ENCODE measurements at places on chromosomes 5 and 9.

- no peak for DNase-seq
These were observed 107.9 kb upstream of the EFNA5 start for GRCh38 chr5:107778647-107779046.

DNA sequence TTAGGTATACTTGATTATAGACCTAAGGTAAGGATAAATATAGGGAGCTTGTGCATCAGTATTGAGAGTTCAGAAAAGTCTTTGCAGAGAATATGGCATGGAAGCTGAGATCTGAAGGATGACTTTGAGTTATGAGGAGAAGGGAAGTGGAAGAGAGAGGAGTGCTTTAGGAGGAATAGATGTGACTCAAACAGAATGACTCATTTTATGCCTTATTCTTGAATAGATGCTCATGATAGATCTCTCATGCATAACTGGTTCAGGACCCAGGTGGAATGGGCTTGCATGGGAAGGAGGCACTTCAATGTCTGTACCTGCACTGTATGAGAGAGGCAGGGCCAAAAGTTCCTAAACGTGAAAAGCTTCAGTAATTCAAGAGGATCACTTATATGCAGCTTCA lies 103.3 kb downstream of the CWC27 start:
- DNase-seq = no peak

GRCh38 chr9:20087481-20087880 lies 298.6 kb upstream of the SLC24A2 start:
- DNase-seq = no peak

DNA sequence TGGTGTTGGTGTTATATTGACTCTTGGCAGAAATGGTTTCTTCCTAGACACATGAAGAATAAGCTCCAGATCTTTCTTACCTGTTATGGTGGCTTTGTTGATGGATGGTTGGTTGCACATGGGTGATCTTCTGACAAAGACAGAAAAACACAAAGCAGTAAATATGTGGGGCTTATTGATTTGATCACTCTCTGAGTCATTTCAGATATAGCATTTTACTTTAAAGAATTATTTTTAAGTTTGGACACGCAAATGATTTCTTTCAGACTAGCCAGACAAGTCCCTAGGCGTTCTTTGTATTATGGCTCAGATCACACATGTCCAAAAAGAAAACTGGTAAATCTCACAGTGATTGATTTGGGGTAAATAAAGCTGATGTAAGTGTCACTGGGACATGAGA lies 597.6 kb downstream of the RAB3C start:
- DNase-seq = no peak

GRCh38 chr9:116717150-116717549 lies 30.0 kb downstream of the TRIM32 start:
- DNase-seq = no peak

GRCh38 chr5:5560016-5560415 lies 137.5 kb downstream of the ICE1 start:
- no peak for DNase-seq

- DNase-seq = no peak
These were observed 85.9 kb downstream of the BOD1 start for GRCh38 chr5:173530547-173530946.

DNA sequence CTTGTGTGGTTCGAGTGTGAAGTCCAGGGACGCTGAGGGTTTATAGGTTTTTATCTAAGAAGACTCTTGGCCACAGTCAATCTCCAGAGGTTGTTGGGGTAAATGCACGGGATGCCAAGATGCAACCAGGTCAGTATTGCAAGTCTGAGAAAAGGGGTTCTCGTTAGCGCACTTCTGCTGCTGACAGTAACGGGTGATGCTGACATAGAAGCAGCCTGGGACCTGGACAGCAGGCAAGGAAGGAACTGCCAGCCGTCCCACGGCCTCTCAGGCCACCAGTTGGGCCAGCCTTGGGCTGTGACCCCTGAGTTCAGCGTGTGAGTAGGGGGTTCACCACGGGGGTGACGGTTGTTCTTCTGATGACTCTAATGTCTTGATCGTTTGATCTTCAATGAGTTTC lies 39.0 kb downstream of the TENT4A start:
- DNase-seq = no peak

GRCh38 chr5:118253225-118254061 lies 734.9 kb downstream of the DTWD2 start:
- DNase-seq = no peak

DNA sequence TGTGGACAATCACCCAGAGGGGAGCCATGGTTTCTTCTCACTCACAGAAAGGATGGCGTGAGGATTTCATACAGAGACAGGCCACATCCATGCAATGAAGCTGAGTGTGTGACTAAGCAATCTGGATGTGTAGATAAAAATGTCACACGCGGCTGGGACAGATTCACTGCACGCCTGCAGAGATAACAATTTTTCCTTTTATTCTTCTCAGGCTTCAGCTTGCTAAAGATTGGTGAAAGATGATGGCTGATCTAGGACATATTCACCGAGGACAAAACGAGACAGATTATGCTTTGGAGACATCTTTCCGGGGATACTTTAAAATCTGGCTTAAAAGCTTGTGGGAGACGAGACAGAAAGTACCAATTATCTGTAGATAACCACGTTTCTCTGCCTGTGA lies 313.9 kb upstream of the TRPC7 start:
- DNase-seq = no peak

DNA sequence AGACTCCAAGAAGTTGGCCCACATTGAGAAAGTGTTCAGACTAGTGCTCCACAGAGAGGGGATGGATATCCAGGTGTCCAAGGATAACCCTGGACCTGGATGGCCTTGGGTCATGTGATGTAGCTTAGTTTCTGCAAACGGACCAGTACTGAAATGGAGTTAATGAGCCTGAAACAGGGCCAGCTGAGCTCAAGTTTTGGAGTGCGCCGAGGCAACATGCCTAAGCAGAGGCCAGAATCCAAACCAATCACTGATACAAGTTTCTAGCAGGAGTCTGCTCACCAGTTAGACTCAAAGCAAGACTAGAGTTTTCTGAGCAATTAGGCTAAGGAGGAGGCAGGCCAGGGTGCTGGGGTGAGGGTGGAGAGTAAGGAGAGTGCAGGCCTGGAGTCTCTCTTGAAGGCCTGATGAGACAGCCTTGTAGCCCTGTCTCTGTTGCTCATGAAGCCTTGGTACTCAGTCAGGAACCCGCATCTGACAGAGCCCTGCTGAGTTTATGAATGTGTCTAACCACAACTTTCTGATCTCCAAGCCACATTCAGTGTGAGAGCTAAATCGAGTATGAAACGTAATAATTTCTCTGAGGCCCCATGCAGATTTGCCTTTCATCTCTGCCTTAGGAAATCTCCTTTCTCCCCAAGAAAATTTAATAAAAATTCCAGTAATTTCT lies 68.9 kb upstream of the EQTN start:
- no peak for DNase-seq

DNA sequence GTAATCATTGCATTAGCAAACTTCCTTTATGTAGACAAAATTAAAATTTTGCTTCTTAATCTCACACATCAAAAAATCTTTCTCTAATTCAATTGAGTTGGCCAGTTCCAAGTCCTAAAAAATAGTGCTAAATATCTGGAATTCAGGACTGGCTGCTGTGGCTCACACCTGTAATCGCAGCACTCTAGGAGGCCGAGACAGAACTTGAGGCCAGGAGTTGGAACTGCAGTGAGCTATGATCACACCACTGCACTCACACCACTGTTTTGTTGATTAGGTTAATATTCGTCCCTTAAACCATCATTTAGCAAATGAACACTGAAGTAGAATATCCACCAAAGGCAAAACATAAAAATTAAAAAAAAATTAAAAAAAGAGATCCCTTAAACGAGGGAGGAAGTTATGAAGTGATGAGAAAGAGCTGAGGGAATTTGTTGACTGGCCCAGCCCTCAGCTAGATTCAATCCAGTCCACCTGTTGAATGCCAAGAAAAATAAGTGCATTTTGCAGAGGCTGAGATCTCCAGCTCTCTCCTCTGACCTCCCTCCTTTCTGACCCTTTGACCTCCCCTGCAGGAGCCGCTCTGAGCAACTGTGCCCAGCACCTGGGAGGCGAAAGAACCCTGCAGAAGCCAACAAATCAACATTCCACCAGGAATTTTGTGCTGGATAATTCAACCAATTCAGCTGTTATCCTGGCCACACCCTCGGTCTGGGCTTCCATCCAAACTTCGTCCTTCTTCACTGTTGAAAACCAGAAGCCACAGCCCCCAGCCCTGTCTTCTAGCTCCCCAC lies 96.8 kb downstream of the OR2K2 start:
- DNase-seq = no peak

GRCh38 chr5:65059681-65060598 lies 291.2 kb downstream of the CWC27 start:
- no peak for DNase-seq

DNA sequence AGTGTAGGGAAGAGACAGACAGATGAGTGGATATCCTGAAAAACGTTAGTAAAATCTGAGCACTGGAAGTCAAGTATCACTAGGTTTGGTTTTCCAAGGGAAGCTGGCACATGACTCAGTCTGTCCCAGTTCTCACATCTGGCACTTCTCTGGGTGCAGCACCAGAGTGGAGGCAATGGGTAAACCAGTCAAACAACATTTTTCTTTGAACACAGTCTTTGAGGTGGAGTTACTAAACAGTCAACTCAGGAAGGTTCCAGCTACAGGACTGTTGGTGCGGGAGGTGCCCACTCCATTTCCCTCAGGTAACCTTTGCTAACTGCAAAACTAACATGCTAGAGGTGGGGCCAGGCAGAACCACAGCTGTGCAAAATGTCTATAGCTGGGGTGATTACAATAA lies 301.4 kb upstream of the RFX3 start:
- no peak for DNase-seq

DNA sequence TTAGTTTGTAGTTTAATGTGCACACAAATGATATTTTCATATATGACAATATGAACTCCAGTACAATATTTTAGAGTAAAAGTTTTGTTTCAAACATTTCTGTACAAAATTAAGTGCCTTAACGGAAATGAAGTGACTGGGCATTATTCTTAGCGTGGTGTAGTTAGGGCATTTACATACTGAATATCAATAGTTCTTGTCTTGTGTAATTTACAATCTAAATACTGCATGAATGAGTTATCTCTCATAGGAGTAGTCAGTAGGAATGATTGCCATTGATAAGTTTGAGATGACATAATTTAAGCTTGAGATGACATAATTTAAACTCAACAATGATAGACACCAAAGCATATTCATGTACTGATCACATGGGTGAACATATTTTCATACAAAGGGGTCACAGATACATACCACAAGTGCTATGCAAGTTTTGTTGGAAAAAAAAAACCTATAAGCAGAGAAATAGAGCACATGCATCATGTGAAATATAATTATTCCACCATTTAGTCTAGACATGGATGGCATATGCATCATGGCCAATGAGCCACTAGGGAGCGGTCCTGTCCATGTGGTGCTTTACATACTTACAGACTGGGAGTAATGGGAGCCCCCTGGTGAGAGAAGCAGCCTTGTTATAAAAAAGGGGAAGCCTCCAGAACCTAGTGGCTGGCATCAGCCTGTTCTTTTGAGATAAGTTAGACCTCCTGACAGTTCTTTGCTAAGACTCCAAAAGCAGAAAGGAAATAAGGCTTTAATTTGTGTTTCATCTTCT lies 1523.9 kb downstream of the MAT2B start:
- no peak for DNase-seq

- DNase-seq = no peak
These were observed 9.2 kb upstream of the ISL1 start for GRCh38 chr5:51373880-51374523.

All from NCI-H1436 (cell line).